ENCODE measurements at places on chromosomes 1 and 21.
A peak's percentile ranks its signal among the peaks of the same experiment; 100 is the strongest.

- DNase-seq = no peak
Measured at GRCh38 chr1:199784138-199784895, 243.2 kb upstream of the NR5A2 start.

GRCh38 chr21:46325073-46325912, 1.3 kb downstream of the PCNT start:
- DNase-seq = peak; percentile 45

DNA sequence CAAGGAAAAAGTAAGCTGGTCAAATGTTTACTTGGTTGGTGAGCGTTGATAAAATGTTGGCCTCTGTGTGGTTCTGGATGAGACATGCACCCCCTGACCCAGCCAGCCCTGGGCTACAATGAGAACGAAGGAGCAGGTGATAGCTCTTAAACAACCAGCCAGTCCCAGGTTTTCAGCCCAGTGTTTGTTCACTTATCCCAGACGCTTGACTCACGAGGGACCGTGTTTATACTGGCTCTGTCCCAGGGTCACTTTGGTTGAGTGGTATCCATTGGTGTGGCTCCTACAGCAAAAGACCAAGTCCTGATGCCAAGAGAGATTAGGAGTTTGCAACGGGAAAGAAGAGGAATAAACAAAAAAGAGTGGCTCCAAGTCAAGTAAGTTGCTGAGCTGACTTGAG, 86.9 kb downstream of the KCNJ15 start:
- no peak for DNase-seq

- no peak for DNase-seq
Measured at GRCh38 chr1:228852024-228852423, 116.7 kb downstream of the RHOU start.

DNA sequence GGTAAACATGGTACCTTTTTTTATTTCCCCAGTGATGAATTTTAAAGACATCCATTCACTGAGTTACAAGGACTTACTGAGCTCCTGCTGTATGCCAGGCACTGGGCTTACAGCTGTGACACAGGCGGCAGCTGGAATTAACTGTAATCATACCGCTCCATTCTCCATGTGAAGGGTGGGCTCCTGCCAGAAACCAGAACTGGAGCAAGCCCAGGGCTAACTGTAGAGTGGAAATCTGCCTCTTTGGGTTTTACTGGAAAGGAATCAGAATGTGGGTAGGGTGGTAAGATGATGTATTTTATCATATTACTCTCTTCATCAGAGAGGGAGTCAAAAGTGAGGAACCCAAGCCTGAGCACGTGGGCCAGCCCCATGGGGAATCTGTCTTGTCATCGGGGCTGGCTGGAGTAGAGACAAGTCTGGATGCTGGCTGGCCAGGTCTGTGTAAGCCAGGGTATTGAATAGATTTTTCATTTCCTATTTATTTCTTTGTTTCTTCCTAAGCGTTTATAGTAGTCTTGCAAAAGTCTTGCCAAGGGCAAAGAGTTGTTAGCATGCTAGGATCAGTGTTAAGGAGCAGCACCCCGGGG, 21.5 kb downstream of the FGGY start:
- DNase-seq = no peak

DNA sequence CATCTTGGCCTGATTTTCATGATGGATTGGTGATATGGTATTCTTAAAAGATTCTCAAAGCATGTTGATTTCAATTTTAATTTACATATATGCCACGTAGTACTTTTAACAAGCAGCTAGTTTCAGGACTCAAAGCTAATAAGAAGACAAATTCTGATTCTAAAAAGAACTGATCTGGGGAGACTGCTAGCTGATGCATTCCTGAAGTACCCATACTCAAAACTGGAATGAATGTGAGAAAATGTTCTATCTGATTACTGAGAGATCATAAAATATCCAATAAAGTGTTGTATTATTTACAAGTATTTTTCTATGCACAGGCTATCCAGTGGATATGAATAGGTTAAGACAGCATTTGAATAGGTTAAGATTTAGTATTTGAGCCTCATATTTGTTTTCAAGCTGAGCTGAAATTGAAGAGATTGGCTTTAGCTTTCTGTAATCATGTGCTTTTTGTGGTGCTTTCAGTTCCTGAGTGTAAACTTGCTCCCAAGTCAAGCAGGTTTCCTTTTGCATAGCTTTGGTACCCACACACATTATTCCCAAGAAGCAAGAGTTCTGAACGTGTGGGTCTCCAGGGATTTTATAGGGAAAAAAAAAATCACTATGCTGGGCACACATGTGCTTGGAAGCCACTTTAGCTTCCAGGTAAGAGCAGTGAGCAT, 114.1 kb downstream of the VPS13D start:
- DNase-seq = no peak

DNA sequence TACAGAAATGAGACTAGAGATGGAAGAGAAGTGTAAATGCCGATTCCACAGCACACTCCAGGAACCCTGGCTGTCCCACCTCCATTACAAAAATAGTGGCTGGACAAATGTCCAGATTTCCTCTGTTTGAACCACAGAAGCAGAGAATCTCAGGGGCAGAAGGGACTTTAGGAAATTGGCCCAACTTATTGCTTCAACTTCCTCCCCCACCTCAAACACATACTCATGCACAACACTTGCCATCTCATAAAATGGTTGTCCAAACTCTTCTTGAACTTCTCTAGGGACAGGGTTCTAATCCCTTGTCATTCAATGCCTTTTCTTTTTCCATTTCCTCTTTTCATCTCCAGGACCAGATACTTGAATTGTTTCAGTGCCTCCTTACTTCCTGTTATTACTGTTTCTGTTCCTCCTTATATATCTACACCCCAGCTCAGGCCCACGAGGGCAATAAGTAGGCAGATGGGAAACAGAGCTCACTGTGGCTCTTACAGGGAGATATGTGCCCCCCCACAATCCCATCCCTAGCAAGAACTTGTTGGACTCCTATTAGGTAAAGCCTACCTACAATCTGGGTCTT, 8.5 kb upstream of the B4GALT3 start:
- DNase-seq = no peak

GRCh38 chr1:172018727-172019311, 177.5 kb downstream of the DNM3 start:
- DNase-seq = no peak

DNA sequence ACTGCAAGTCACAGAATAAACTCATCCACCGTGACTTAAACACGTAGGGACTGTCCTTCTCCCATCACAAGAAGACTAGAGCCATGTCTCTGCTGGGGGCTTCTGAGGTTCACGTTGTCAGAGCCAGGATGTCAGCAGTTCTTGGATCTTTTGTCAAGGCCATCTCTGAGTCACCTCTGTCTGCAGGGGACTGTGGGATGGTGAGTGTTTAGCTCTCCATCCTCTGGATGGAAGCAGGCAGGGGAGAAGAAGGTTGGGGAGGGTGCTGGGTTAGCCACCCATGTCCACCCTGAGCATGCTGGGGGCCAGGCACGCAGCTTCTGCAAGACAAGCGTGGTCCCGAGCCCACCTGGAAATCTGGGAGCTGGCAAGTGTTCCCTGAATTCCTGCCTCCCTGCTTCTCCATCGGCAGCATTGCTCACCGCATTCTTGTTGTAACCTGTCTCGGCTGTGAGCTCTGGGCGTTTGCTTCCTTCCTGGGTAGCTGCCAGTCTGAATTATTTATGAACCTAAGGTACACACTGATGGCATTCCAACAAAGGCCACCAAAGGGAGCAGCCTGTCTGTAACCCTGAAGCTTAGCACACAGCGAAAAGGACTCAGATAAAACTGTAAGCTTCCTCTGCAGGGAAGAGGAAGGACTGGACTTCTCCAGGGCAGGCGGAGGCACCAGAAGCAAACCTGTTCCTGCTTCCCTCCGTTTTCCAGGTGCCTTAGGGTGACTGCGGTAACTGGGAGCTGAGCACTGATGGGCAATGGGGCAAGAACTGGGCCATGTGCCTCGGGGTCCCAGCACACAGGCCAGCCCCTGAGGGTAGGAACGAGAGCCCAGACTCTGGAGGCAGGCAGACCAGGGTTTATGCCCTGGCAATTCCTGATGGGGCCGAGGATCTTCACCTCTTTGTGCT, 88.6 kb downstream of the RIPK4 start:
- DNase-seq = no peak
